ENCODE measurements at places on chromosomes 6 and 20.
A peak's percentile ranks its signal among the peaks of the same experiment; 100 is the strongest.

DNA sequence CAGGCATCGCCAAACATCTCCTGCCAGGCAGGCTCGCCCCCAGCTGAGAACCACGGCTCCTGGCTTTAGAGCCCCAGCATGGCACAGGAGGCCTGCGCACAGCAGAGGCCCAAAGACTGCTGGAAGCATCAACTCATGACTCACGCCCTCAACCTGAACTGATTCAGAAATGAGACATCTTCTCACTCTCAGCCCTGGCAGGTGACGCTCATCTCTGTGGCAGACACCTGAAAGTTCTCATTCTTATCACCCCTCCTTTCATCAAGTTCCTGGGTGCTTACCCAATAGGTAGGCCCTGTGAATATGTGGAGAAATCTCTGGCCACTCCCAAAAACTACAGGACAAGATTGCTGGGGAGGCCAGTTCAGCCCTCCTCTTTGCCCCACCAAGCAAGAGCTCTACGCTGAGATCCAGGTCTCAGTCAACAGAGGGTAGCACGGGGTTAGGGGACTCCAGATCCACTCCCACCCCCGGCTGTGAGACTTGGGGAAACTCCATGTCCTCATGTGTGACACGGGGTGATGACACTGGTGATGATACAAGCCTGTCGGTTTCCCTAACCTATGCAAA is 11.3 kb downstream of the NFATC2 start:
- no peak for DNase-seq

GRCh38 chr20:2599288-2600006 is 53.0 kb upstream of the NOP56 start:
- no peak for DNase-seq

DNA sequence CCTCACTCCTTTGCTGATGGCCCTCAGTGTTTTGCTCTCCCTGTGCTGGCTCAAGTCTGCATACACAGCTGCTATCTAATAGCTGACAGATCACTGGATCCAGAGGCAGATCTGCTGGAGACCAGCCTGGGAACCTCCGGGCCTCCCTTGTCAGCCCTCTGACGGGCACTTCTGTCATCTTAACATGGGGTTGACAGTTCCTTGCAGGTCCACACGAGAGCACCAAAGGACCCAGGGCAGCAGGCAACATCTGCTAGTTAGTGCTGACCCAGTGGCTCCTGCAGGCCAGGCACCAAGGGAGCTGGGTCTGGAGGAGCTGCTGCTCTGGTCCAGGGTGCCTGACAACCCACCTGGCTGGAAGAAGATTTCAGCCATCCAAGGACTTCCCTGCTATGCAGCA is 208.1 kb downstream of the UST start:
- DNase-seq: no peak

- DNase-seq: no peak
These were observed 43.5 kb downstream of the TFAP2B start for GRCh38 chr6:50862176-50862575.

- DNase-seq: no peak
These were observed 66.4 kb downstream of the LY86 start for GRCh38 chr6:6654599-6655575.

DNA sequence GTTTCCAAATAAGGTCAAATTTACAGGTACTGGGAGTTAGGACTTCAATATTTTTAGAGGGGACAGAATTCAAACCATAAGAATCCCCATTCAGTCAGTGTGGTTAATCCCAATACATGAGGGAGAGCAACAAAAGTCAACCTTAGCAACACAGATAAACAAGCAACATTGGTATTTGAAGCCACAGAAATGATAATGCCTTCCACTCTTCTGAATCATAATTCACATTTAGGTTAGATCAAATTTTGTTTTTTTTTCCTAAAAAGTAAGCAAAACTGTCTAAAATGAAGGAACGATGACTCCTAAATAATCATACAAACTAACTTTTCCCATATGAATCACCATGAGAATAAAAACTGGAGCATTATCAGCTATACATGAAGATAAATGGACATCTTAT is 246.0 kb upstream of the TENT5A start:
- DNase-seq: no peak

GRCh38 chr20:42795111-42795695 is 394.5 kb downstream of the PTPRT start:
- DNase-seq: no peak

- DNase-seq: no peak
These were observed 63.5 kb downstream of the TRMT6 start for GRCh38 chr20:5886788-5887187.

DNA sequence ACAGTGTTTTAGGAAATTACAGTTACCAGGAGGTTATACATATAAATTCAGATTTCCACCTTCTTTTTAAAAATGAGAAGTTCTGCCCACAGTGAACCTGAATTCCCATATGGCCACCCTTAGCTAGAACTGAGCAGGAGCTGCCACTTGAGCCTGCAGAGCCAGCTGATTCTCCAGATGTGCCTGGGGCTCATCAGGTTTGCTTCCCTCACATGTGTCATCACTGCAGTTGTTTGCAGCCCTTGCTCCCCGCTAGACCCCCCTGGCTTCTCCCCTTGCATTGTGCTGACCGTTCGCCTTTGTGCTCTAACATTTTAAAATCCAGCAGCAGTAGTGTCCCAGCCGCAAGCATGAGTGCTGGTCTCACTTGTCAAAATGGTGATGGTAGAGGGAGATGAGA is 131.1 kb downstream of the UTRN start:
- DNase-seq: no peak

GRCh38 chr6:158033077-158033750 is 51.6 kb downstream of the SYNJ2 start:
- DNase-seq: peak; percentile 59

- DNase-seq: no peak
These were observed 201.0 kb upstream of the FLRT3 start for GRCh38 chr20:14538433-14538832.

DNA sequence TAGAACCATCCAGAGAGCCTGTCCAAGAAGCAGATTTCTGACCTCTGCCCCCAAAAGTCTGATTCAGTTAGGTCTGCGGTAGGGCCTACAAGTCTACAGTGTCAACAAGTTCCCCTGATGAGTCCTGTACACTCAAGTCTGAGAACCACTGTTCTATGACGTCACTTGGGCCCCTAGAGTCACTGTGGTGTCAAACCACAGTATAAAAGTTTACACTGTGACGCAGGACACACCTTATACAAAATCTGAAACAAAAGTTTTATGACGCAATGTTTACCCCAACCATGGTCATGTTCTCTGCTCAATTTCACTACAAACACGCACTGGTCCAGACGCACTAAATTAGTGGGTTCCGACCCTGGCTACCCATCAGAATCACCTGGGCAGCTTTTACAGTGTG is 17.9 kb downstream of the SLA2 start:
- no peak for DNase-seq
